Brain microvascular endothelial cell (primary cell): ENCODE measurements at places on chromosomes 7 and 10.

DNA sequence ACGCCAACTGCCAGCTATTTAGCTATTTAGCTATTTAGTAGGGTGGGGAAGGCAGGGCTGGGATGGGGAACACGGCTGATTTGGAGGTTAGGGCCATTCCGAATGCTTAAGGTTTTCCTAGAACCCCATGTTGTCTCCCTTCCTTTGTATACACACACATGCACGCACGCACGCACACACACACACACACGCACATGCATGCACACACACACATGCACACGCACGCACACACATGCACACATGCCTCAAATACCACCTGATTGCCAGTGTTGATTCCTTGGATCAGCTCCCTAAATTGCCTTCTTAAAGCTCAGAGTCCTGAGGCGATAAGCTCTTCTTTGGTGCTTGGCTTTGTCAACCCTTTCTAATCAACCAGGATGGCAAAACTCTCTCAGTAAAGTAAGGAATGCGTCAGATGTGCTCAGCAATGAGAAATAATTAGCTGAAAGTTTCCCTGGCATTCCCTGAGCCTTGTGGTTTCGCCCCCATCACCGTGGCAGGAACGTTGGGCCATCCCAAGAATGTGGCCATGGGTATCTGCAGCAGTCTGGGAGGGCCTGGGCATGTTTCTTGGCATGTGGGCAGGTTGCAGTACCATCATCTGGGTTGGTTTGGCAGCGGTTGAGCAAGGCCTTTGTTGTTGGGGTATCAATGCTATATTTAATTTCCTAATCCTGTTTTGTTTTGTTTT lies 305.6 kb downstream of the LRMDA start:
- no peak for DNase-seq

DNA sequence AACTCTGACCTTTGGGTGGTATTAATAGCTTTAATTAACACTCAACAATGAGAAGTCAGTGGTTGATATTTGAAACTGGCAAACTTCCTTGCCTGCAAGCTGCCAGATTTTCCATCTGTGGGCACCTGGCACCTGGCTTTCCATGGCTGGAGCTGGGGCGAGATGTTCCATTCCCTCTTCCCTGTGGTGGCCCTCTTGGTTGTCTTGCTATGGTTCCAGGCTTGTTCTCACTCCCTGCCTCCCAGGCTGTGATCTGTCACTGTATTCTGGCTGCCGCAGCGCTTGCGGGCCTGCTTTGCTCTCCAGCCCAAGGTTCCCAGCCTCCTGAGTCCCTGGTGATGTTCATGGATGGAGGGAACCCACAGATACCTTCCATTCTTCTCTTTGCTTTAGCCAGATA lies 201.0 kb downstream of the FRMD4A start:
- DNase-seq = no peak

- no peak for DNase-seq
Measured at GRCh38 chr10:79072994-79073645, 4.4 kb downstream of the ZMIZ1 start.

DNA sequence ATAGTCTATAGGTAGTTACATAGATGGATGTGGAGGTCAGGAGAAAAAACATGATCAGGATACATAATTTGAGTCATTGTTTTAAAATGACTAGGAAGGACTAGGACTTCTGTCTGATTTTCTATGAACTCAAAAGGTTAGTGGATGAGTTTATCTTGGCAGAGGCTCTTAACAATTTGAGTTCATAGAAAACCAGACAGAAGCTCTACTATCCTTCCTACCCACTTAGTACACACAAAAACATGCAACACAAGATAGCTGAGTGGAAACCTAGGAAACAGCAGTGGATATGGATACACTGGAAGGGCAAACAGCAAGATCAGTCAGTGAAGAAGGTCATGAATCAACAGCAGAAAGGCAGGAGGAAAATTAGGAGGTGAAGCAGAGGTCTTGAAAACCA lies 84.6 kb downstream of the VPS50 start:
- DNase-seq = peak; percentile 65
